ENCODE measurements at places on chromosomes 6 and 20. TPM values are rescaled to one million over a fixed set of nuclear protein-coding genes. Genes with fewer than 3 reads are reported as not detected.

DNA sequence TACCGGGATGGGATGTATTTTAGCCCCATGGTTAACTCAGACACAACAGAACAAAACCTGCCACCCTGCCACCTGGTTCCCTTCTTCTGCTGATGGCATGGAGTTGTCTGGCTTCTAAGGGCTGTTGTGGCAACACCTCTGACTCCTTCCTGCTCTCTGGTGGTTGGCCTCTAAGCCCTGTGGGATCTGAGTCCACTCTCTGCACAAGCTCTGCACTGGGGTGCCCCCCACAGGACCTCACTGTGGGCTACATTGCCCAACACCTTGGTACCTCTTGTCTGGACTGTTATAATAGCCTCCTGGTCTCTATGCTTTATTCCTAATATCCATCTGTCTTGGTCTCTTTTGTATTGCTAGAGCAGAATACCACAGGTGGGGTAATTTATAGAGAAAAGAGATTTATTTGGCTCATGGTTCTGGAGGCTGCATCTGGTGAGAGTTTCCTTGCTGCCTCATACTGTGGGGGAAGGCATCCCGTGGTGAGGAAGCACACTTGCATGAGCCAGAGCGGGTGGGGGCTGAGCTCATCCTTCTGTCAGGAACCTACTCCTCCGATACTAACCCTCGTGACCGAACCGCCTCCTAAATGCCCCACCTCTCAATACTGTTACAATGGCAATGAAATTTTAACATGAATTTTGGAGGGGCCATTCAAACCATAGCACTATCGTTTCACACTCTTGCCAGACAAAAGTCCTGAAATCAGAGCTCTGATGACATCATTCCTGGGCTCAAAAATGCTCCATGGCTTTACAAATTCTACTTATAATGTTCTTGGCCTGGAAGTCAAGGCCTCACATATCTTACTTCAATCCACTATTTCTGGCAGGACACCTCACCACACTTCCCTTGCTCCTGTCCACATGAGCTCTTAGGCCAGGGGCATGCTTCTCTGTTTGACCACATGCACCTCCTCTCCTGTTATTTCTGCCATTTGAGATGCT is 127.2 kb downstream of the PAX1 start:
- no peak for DNase-seq

GRCh38 chr6:161406646-161407045 is 132.8 kb upstream of the AGPAT4 start:
- DNase-seq = no peak

DNA sequence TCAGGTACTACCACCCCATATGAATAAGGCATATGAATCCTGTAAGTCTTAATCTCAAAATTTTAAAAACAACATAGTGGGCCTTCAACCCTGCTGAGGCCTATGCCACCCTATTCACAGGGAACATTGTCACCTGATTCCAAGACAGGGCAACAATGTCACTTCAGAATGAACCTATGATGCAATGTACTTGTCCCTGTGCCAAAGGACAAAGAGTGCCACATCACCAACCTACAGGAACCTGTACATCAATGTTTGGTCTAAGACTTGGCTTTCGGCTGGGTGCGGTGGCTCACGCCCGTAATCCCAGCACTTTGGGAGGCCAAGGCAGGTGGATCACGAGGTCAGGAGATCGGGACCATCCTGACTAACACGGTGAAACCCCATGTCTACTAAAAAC is 318.5 kb upstream of the JARID2 start:
- DNase-seq = no peak

DNA sequence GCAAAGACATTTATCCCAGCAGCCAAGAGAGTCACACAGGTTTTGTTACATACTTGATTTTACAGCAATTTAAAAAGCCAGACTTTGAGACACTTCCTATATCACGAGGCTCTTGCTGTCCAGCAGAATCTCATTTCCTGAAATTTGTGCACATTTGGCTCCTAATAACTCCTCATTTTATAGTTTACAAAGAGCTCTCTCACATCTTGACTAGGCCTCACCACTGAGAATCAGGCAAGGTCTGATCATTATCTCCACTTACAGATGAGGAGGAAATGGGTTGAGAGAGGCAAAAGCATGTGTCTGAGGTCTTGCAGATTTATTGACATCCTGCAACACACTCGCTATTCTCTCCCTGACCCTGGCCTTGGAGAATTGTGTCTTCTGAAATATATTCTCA is 426.8 kb downstream of the MAFB start:
- DNase-seq = no peak

GRCh38 chr20:3744037-3744436 is 11.6 kb downstream of the HSPA12B start:
- no peak for DNase-seq

Gene MCHR2
- total RNA-seq = not detected

Gene GPX5
- total RNA-seq = not detected

Gene GCNT2
- 41.3 TPM for total RNA-seq

Data from H9 (cell line).